ENCODE measurements at places on chromosomes 3 and 15. TPM values are rescaled to one million over a fixed set of nuclear protein-coding genes. Genes with fewer than 3 reads are reported as not detected.

The IMPG2 gene
- 0.05 TPM for total RNA-seq

The AHSG gene
- not detected for total RNA-seq

DNA sequence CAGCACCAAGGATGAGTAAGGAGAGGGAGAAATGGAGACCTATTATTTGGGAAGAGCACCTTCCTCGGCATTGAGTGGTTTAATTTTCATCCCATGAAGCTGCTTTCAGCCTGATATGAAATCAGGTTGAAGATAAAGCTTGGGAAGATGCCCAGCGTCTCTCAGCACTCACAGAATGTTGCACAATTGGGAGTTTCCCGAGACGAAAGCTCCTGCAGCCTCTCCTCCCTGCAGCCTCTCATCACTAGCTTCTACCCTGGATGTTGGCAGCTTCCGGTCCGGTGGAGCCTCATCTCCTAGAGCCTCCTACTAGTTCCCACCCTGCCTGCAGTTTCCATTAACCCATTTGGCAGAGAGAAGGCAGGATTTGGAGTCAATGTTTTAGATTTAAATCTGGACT lies 40.3 kb downstream of the EDEM1 start:
- no peak overlapping the region for H3K4me3 ChIP-seq
- DNase-seq = no peak
- no peaks in the 10 kb centered on the region for H3K36me3 ChIP-seq
- no peaks in the 10 kb centered on the region for H3K4me1 ChIP-seq

The EOMES gene
- not detected for total RNA-seq

- no peaks in the 10 kb centered on the region for H3K27me3 ChIP-seq
- DNase-seq = no peak
- no peaks in the 10 kb centered on the region for H3K36me3 ChIP-seq
- H3K27ac ChIP-seq = no peak overlapping the region
- H3K4me1 ChIP-seq = no peaks in the 10 kb centered on the region
- no peak overlapping the region for H3K4me3 ChIP-seq
Measured at GRCh38 chr15:88241060-88241459, 15.5 kb downstream of the NTRK3 start.

GRCh38 chr3:171155122-171155700 lies 128.7 kb upstream of the SLC2A2 start:
- no peaks in the 10 kb centered on the region for H3K4me1 ChIP-seq
- no peaks in the 10 kb centered on the region for H3K36me3 ChIP-seq
- no peak overlapping the region for H3K4me3 ChIP-seq
- no peak overlapping the region for H3K27ac ChIP-seq
- no peak for DNase-seq

DNA sequence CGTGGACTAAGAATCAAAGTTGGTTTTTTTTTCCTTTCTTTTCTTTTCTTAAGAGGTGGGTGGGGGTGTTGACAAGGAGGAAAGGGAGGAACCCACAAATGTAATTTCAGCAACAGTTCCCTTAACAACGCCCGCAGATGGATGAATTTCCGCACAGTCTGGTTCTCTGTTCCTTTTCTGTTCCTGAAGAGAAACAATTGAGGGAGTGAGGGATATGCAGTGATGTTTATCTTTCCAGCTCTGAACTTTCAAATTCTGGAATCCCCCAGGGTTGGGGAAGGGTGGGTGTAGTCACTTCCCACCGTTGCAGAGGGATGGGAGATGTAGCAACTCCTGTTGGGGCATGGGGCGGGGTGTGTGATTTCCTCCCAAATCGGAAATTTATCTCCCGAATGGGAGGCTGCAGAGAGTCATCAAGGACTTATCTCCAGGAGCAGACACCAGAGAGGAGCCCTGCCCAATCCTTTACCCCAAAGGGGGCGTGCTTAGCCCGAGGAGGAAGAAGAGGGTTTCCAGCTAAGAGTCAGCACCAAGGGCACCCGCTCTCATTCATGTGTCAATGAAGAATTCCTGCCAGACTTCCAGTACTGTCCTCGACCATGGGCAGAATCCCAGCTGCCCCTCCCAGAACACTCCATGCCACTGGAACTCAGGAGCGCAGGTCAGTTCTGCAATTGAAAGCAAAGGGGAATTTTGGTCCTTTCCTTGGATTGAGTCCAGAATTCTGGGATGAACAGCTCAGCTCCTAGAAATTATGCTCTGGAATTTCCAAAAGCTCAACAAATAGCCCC lies 35.0 kb upstream of the CFAP161 start:
- H3K4me1 ChIP-seq = no peaks in the 10 kb centered on the region
- no peaks in the 10 kb centered on the region for H3K36me3 ChIP-seq
- no peak overlapping the region for H3K4me3 ChIP-seq
- H3K27ac ChIP-seq = no peak overlapping the region

DNA sequence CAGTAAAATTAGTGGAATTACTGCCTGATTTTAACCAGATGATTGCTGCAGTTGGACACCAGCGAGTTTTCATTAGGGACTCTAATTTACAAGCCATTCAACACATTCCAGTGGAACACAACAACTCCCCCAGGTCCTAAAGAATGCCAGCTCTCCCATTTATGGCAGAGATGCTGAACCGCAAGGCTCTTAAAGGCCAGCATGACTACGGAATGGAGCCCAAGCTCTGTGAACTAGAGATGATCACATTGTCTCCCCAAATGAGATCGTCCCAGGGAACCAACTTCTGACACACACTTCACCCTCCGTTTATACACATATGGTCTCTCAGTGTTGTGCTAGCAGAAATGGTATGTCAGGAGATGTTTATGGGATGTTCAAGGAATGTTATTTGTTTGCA lies 446.2 kb upstream of the NR2F2 start:
- no peak for DNase-seq
- H3K27me3 ChIP-seq = no peaks in the 10 kb centered on the region
- no peaks in the 10 kb centered on the region for H3K4me1 ChIP-seq

GRCh38 chr3:39879581-39879980 lies 70.2 kb downstream of the MYRIP start:
- H3K4me1 ChIP-seq = no peaks in the 10 kb centered on the region
- H3K27ac ChIP-seq = no peak overlapping the region
- no peak overlapping the region for H3K4me3 ChIP-seq
- no peaks in the 10 kb centered on the region for H3K36me3 ChIP-seq

DNA sequence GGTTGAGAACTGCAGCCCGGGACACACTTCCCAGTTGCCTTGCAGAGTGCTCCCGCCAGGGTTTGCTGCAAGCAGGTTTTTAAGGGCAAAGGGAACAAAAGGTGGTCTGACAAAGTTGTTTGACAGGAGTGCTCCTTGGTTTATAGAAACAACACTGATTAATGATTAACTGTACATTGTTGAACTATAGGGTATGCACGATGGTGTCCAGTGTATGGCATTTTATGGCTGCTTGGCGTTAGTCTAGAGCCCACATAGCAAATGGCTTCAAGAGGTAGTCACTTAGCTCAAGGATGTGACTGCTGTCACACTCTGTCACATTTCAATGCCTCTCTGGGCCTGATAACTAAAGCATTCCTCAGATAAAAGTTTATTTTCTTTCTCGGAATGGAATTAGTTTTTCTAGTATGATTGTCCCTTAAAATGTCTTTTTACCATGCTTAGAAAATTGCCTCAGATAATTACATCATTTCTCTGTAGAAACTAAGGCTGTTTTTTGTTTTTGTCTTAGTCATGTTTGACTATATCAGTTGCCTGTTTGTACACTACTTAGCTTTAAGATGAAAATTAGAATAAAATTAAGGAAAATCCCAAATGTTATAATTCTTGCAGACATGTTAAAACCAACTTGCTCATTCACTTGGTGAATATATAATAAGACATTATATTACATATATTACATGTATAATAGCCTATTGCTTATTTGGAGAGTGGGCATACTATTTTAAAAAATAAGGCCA lies 61.3 kb upstream of the GATM start:
- H3K27me3 ChIP-seq = no peaks in the 10 kb centered on the region
- H3K4me3 ChIP-seq = no peak overlapping the region
- DNase-seq = no peak
- no peak overlapping the region for H3K27ac ChIP-seq

GRCh38 chr3:17672506-17672905 lies 69.9 kb downstream of the TBC1D5 start:
- no peak overlapping the region for H3K27ac ChIP-seq
- no peak overlapping the region for H3K4me3 ChIP-seq
- no peaks in the 10 kb centered on the region for H3K36me3 ChIP-seq
- no peaks in the 10 kb centered on the region for H3K4me1 ChIP-seq
- H3K27me3 ChIP-seq = no peaks in the 10 kb centered on the region

DNA sequence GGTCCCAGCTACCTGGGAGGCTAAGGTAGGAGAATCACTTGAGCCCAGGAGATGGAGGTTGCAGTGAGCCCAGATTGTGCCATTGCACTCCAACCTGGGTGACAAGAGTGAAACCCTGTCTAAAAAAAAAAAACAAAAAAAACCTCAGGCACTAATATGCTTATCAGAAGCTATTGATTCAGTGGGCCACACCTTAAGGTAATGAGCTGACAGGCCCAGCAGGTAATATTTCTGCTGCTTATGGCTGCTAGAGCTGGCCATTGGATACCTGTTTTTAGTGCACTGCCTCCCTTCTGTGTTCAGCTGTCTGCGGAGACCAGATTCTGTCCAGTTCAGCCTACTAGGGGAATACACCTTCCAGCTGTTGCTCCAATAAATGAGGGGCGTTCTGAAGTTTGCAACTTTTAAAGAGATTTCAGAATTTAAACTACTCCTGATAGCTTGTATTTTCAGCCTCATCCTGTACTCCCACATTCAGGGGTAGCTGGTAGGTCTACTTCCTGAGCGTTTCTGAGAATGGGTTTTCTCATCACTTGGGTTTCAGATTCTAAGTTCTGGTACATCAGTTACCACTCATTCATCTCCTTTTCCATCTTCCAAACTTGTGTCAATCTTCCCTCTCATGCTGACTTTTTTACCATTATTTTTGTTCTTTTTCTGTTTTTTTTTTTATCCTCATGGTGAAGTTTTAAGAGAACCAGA lies 69.0 kb downstream of the ATP11B start:
- no peak overlapping the region for H3K4me3 ChIP-seq
- H3K27ac ChIP-seq = no peak overlapping the region
- DNase-seq = no peak
- H3K27me3 ChIP-seq = no peaks in the 10 kb centered on the region

The TMEM40 gene
- total RNA-seq = not detected

- H3K27me3 ChIP-seq = no peaks in the 10 kb centered on the region
- peaks cover 38% of the 10 kb centered on the region for H3K36me3 ChIP-seq
- no peak overlapping the region for H3K4me3 ChIP-seq
- peaks cover 27% of the 10 kb centered on the region for H3K4me1 ChIP-seq
Measured at GRCh38 chr15:49627407-49627877, 6.6 kb downstream of the DTWD1 start.
